Panc1 (cell line): ENCODE measurements at places on chromosomes 3 and 15.

- no peak for DNase-seq
Observed at GRCh38 chr15:40487816-40488682, 17.3 kb downstream of the CHST14 start.

DNA sequence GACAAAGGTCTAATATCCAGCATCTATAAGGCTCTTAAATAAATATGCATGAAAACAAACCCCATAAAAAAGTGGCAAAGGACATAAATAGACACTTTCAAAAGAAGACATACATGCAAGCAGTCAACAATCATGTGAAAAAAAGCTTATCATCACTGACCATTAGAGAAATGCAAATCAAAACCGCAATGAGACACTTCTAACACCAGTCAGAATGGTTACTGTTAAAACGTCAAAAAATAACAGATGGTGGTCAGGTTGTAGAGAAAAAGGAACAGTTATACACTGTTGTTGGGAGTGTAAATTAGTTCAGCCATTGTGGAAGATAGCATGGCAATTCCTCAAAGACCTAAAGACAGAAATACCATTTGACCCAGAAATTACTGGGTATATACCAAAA, 440.7 kb upstream of the KCNMB2 start:
- DNase-seq, result no peak

DNA sequence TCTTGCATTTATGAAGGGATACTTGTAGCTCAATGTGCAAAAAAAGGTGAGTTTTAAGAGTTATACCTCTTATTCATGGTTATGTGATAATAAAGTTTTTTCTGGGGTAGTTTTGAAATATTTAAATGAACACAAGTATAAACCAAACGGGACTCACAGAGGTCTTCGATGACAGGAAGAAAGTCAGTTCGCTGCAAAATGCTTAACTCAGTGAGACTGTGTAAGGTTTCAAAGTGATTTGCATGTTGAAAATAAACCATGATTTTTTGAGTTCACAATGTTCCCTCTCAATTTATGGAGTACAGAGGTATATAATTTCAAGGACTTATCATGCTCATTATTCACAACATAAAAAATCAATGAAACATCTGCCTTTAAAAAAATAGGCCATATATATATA, 36.3 kb upstream of the MYH15 start:
- no peak for DNase-seq

DNA sequence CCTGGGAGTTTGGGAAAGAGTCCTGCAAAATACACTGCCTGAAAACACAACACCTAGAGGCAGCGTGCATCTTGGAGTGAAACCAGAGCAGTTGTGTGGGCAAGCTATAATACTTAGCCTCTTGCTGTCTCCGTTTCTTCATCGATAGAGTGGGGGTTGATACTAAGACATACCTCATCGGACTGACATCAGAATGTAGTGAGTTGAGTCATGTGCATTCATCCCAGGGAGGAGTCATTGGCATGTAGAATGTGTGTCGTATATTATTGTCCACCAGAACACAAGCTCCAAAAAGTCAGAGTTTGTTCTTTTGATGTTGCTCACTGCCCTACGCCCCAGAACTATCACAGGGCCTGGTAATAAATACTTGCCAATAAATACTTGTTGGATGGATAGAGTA, 4.3 kb downstream of the SNTN start:
- no peak for DNase-seq

GRCh38 chr3:99859825-99860224, 42.2 kb downstream of the CMSS1 start:
- DNase-seq, result peak; percentile 79

GRCh38 chr3:12180218-12180617, 21.5 kb upstream of the TIMP4 start:
- no peak for DNase-seq

DNA sequence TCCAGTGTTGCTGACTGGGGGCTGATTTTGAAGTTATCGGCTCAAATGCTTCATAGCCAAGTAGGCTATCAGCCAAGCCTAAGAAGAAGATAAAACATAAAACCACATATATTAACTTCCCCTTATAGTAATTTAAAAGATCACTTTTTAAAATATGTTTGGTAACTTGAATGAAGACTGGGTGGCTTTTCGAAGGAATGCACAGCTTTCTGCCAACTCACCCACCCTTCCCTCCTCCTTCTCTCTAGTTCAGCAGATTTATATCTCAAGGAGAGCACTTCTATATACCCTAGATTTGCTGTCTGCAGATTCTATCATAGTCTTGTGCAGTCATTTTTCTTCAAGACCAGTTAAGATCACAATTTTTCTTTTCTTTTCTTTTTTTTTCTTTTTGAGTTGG, 189.4 kb upstream of the CHRM5 start:
- no peak for DNase-seq

GRCh38 chr3:96844204-96844514, 29.8 kb downstream of the EPHA6 start:
- DNase-seq, result no peak

GRCh38 chr15:76756381-76756780, 148.8 kb downstream of the SCAPER start:
- no peak for DNase-seq

DNA sequence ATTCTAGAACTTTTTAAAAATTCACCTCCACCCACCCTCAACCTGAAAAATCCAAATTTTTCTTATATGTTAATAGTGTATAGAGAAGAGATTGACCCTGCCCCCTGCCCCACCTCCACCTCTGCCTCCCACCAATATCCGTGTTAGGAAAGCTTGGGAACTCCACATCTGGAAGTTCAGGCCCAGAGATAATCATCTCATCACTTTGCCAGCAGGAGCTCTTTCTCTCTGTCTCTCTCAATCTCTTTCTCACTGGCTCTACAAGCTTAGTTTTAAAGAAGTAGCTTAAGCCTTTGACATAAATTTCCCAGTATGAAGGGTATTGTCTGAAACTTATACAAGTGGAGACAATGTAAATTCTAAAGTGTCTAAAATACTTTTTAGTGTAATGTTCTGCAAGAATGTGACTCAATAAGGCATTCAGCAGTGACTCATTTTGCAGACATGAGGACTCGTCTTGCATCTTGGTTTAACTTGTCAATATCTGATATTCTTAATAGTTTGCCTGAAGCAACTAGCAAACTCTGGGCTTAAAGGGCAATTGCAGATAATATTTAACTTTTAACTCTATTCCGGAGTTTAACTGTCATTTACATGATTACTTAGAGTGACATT, 299.8 kb upstream of the EPHA3 start:
- DNase-seq, result no peak

DNA sequence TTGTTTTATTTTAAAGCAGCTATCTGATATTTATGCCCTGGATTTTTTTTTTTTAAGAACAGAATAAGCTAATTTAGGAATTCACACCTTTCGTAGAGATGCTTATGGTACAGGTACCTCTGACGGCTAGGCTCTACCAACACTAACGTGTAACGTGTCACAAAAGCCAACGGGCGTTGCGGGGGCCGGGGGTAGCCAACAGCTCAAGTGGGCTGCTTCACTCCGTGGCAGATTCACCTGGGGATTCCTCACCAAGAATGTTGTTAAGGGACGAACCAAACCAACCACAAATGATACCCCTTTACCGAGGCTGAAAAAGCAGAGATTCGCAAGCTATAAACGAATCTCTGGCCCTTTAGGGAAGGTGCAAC, 1.0 kb downstream of the TMCC1 start:
- no peak for DNase-seq

DNA sequence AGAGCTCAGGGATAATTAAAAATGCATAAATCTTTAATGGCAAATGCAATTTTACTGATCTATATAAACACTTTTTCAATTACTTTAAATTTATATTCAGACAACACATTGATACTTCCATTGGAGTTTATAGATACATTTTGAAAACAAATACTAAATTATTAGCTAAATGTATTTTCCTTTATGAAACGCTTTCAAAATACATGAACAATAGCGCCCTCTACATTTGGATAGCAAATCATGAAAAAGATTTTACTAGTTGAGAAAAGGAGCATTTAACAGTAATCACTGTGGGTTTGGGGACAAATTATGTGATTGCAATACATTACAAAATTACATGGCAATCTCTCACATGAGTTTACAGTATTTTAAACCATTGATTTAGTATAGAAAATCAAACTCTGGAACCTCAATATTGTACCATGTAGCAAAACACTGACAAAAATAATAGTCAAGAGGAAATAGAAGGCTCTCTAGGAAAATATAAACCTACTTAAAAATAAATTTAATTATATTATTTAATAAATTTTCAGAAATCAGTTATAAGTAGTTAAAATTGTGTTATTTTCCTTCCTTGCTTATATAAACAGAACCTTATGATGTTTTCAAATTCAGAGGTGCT, 207.9 kb downstream of the ZIC1 start:
- DNase-seq, result no peak

DNA sequence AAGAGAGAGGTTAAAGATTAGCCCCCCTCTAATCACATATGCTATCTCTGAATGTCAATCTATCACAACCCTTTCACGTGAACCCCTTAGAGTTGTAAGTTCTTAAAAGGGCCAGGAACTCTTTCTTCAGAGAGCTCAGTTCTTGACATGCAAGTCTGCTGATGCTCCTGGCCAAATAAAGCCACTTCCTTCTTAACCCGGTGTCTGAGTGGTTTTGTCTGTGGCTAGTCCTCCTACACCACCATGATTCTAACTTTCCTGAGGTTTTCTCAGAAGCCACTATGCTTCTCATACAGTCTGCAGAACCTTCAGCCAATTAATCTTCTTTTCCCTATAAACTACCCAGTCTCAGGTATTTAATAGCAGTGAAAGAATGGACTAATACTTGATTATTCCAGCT, 231.1 kb upstream of the CNTN6 start:
- DNase-seq, result no peak

- no peak for DNase-seq
Observed at GRCh38 chr15:57911247-57911646, 154.3 kb downstream of the ALDH1A2 start.

- DNase-seq, result no peak
Observed at GRCh38 chr3:42708611-42709151, 6.1 kb upstream of the HHATL start.

GRCh38 chr3:11735638-11736037, 91.9 kb upstream of the VGLL4 start:
- DNase-seq, result no peak

- DNase-seq, result no peak
Observed at GRCh38 chr3:20462226-20462625, 276.2 kb upstream of the SGO1 start.

- no peak for DNase-seq
Observed at GRCh38 chr3:41237907-41238306, 38.6 kb downstream of the CTNNB1 start.

- no peak for DNase-seq
Observed at GRCh38 chr3:62873761-62874710, 1.2 kb downstream of the CADPS start.

DNA sequence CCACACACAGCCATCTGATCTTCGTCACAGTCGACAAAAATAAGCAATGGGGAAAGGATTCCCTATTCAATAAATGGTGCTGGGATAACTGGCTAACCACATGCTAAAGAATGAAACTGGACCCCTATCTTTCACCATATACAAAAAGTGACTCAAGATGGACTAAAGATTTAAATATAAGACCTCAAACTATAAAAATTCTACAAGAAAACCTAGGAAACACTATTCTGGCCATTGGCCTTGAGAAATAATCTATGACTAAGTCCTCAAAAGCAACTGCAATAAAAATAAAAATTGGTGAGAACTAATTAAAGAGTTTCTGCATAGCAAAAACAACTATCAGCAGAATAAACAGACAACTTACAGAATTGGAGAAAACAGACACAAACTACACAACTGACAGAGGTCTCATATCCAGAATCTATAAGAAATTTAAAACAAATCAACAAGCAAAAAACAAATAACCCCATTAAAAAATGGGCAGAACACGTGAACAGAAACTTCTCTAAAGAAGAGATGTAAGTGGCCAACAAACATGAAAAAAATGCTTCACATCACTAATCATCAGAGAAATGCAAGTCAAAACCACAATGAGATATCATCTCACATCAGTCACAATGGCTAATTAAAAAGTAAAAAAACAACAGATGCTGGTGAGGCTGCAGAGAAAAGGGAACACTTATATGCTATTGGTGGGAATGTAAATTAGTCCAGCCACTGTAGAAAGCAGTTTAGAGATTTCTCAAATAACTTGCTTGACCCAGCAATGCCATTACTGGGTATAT, 104.0 kb downstream of the NR1I2 start:
- no peak for DNase-seq

DNA sequence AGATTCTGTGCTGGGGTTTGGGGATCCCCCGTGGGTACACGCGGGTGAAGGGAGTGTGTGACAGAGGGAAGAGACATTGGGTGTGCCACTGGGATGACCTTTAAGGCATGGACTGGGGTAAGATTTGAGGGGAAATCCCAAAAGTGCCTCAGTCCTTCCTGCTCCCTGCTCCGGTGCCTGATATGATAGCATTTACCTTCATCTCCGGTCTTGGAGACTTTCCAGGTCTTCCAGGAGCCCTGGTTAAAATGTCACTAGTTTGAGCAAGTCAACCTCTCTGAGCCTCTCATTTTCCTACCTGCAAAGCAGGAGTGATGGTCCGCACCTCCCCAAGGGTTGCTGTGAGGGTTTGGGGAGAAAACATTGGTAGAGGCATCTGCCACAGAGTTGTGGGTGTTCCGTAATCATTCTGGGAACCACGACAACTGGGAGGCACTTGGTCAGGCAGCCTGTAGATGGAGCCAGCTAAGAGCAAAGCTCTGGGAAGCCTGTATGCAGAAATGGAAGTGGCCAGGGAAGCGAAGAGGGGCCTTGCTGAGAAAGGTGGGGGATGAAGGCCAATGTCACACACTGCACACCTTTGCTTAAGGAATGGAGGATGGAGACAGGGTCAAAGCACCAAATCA, 33.9 kb upstream of the KIF23 start:
- DNase-seq, result no peak

- DNase-seq, result no peak
Observed at GRCh38 chr3:55180161-55180560, 252.3 kb upstream of the LRTM1 start.

- DNase-seq, result no peak
Observed at GRCh38 chr3:61297821-61298220, 46.6 kb upstream of the FHIT start.

GRCh38 chr3:117616227-117616626, 906.6 kb downstream of the TUSC7 start:
- no peak for DNase-seq

- no peak for DNase-seq
Observed at GRCh38 chr3:110789315-110789714, 282.3 kb upstream of the NECTIN3 start.

- no peak for DNase-seq
Observed at GRCh38 chr3:155741603-155742002, 3.3 kb downstream of the PLCH1 start.
